ENCODE measurements at places on chromosomes 1 and 21. TPM values are rescaled to one million over a fixed set of nuclear protein-coding genes. Genes with fewer than 3 reads are reported as not detected.

The UTS2 gene
- not detected for total RNA-seq

The ADGRL2 gene
- total RNA-seq, result 8.7 TPM

The TMEM79 gene
- total RNA-seq, result 9.5 TPM

The SYTL1 gene
- total RNA-seq, result 0.56 TPM

The OR2L8 gene
- not detected for total RNA-seq

The HNRNPU gene
- total RNA-seq, result 338 TPM

The POLR3GL gene
- 11.8 TPM for total RNA-seq

The PRKAA2 gene
- 2.8 TPM for total RNA-seq

The ACOT7 gene
- 91.8 TPM for total RNA-seq

All from A549 treated with ZK216348 at 1 μM for 4 hours (cell line).